ENCODE measurements at places on chromosomes 2 and 18. TPM values are rescaled to one million over a fixed set of nuclear protein-coding genes. Genes with fewer than 3 reads are reported as not detected.

PDCD1 gene
- not detected for polyA plus RNA-seq

DNA sequence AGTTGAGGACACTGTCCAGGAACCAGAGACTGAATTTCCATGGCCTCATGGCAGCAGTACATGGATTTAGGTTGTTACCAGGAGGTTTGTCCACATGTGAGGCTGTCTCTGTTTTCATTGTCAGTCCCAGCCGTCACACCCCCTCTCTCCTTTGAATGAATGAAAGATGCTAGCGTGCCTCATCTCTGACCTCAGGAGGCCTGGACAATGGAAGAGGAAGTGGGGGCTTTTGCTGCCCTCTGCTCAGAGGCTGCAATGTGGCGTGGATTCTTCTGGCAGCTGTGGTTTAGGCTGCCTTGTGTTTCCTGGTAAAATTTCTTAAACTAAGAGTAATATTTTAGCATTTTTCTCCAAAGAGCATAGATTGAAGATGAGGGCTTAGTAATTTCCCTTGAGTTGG is 47.5 kb downstream of the RAB31 start:
- peak; percentile 79 for DNase-seq

DNA sequence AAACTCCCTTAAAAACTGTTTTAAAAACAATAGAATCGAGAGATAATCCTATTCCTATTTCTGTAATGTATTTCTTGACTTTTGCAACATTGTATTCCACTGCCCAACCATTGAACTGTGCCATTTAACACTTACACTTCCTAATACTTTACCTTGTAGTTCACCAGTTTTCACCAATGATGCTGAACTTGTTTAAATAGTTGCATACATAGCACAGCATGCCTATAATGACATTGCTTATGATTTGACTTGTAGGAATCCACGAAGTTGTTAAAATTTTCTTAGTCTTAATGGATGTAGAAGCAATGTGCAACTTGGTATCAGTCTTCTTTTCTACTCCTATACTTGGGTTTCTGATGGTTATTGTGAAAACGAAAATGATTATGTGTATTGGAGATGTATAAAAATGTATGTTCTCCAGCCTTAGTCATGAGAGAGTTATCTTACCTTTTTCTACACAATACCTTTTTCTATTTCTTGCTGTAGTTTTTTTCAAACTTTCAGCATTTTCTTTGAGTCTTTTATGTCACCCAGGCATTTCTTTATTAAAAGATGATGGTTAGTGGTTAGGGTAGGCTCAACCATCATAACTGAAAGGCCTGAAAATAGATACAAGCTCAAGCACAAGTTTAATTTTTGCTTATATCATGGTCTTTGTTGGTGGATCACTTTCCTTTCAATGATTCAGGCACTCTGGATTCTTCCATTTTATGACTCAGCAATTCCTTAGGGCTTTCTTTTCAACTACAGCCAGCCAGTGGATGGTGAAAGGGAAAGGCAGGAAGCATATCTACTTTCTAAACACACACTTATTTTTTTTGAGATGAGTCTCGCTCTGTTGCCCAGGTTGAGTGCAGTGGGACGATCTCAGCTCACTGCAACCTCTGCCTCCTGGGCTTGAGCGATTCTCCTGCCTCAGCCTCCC is 9.4 kb downstream of the GPD2 start:
- peak; percentile 69 for DNase-seq

DNA sequence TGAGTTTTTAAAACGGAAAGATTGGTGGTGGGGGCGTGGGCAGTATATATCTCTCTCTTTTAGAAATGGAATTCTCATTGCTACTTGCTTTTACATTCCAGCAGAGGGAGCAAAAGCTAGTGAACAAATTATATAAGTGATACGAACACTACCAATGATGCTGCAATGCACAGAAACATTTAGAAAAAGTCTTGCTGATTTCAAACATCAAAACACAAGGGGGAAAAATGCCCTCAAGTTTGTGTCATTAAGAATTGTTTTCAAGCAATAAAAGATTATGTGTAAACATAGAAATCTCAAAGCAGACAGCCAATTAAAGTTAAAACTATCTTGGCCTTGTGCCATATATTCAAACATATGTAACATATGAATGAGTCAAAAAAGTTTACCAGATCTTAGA is 296.3 kb upstream of the KCNJ3 start:
- DNase-seq: peak; percentile 33

- no peak for DNase-seq
These were observed 6.5 kb upstream of the STAMBP start for GRCh38 chr2:73822276-73822675.

DNA sequence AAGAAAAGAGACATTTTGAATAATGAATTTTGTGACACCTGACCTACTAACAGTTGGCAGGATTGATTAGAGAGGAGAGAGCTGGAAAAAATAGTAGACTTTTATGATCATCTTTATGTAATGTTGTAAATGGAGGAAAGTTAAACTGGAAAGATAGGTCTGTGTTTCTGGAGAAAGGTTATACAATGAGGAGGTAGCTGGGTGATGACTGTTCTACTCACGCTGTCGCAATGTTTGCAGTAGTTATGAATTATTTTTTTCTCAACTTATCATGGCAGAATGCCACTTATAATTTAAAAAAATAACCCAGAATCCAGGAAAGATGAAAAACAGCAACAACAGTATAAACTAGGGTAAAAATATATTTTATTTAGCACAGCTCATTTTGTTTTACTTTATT is 364.9 kb downstream of the SPAG16 start:
- DNase-seq: no peak

- DNase-seq: no peak
These were observed 1268.3 kb upstream of the TMEFF2 start for GRCh38 chr2:193463011-193463410.

- no peak for DNase-seq
These were observed 3.5 kb upstream of the LANCL1 start for GRCh38 chr2:210480079-210480478.

DNA sequence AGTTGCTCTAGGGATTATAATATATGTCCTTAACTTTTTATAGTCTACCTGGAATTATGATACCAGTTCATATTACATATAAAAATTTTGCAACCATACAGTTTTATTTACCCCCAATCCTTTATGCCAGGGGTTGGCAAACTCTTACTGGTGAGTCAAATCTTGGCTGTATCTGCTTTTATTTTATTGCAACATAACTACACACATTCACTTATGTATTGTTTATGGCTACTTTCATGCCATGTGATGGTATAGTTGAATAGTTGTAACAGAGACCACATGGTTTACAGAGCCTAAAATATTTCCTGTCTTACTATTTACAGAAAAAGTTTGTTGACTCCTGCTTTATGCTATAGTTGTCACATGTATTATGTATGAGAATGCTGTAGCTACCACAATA is 25.8 kb upstream of the DLX2 start:
- DNase-seq: no peak

DNA sequence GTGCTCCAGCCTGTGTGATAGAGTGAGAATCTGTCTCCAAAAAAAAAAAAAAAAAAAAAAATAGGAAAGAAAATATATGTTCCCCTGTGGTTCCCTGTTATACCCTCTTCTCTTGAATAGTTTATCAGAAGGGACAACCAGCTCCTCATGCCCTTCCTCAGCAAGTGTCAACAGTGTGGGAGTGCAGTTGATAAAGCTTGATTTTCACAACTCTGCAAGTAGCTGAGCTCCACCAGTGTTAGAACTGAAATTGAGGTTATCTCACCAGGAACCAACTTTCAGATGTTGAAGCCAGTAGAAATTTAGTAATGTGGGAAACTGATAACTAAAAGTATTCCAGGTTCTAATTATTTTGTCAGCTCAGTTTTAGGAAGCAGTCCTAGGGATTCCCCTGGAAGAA is 25.1 kb downstream of the NEDD4L start:
- DNase-seq: no peak
